Stimulated activated CD8-positive, alpha-beta memory T cell treated with anti-CD3 and anti-CD28 coated beads, Interleukin-15, amount 100 ng/mL, for 24 hours (primary cell): ENCODE measurements at places on chromosomes 2 and 18.

GRCh38 chr2:135096665-135097446 lies 44.8 kb downstream of the RAB3GAP1 start:
- no peak for DNase-seq

DNA sequence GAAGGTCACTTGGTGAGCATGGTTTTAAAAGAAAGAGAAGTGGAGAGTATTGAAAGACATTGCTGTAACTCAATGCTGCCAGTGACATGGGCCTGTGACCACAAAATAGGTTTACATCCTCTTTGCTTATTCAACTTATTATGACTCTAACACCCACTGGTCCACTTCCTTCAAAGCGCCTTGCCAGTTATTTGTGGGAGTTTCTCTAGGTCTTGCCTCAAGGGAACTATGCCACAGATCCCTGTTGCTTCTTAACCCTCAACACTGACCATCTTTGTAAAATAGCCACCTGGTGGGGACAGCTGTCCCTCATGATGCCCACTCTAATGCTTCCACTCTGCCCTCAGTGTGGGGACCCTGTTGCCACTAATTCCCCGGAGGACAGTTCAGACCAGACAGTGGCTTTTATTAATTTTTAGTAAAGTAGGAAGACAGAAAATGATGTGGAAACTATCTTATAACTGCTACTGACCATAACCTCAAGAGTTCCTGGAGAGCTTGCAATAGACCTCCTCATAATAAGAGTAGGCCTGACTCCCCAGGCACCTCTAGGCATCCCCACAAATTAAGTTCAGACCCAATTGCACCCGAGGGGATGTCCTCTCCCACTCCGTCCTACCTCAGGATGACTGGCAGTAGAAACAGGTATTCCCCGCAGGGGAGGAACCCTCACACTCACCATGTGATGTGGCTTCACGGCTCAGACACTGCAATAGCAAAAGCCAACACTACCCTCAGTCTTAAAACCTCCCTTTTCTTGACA lies 31.3 kb upstream of the SLC25A52 start:
- DNase-seq = no peak

- DNase-seq = no peak
Observed at GRCh38 chr2:112686348-112687217, 34.2 kb upstream of the NT5DC4 start.

DNA sequence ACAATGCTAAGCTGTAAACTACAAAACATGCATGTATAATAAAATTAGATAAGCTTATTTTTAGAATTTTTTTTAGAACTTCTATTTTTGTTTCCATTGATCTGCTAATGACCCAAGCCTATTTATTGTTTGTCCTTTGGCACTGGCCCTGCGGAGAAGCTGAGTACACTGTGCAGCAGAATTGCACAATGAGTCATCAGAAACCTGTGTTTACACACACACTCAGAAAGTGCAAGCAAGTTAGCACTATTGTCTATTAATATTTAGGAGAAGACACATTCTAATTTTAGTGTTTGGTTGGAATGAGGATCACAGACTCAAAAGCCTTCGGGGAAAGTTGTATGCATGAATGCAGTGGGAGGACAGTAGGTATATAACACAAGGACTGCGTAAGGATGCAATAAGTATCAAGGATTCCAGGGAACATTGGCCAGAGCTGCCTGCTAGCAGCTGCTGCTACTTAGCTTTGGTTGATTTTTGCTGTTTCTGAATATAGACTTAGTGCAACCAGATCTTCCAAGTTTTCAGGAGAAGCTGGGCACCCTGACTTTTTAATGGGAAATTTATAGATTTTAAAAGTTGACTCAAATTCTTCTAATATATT lies 128.2 kb downstream of the KCNH7 start:
- DNase-seq = no peak

- DNase-seq = no peak
Observed at GRCh38 chr2:101431486-101431885, 43.4 kb downstream of the RFX8 start.

DNA sequence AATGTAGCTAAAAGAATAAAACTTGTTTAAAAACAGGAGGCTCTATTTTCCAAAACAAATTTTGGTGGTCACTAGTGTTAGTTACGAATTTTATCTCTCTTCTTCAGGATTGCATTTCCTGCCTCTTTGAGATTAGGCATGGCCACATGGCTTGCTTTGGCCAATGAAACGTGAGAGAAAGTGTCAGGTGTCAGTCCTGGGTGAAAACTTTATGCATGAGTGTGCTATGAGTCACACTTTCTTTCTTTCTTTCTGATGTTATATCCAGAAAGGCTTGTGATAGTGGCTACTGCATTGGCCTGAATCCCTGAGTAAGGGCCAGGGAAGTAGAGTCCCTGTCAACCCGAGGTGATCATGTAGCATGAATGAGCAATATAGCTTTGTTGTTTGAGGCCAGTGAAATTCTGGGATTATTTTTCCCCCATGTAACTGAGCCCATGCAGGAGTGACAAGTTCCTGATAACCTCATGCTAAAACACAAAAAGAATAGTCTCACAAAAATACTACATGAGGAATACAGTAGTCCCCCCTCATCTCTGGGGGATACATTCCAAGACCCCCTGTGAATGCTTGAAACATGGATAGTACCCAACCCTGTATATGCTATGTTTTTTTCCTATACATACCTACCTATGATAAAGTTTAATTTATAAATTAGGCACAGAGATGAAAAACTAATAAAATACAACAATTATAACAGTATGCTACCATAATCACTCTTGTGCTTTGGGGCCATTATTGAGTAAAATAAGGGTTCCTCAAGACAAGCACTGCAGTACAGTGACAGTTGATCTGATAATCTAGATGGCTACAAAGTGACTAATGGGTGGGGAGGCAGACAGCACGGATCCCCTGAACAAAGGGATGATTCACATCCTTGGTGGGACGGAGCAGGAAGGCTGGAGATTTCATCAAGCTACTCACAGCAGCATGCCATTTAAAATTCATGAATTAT lies 109.5 kb downstream of the CDC42EP3 start:
- DNase-seq = no peak

DNA sequence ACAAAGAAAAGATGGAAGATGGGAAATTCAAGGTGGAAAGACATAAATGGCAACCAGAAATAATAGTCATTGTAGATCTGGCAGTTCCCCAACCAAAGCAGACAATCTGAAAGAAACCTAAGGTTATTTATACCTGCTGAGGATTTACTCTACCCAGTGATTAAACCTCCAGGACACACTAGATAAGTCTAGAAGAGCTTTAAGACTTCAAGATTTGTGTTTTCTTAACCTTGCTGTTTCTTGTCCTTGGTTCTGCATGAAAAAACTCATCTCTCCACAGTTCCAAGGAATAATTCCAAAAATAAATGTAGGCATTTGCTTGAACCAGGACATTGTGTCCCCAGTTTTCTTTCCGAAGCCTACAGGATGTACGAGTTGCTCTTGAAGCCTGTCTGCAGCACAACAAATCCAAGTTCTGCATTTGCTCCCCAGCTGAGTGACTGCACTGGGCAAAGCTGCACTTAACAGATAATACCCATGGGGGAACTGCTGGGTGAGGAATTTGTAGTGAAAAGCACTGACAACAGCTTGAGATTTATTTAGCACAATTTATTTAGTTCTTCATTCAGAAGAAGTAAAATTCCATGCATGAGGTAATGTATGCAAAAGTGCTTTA lies 19.8 kb downstream of the DTNA start:
- DNase-seq = no peak

DNA sequence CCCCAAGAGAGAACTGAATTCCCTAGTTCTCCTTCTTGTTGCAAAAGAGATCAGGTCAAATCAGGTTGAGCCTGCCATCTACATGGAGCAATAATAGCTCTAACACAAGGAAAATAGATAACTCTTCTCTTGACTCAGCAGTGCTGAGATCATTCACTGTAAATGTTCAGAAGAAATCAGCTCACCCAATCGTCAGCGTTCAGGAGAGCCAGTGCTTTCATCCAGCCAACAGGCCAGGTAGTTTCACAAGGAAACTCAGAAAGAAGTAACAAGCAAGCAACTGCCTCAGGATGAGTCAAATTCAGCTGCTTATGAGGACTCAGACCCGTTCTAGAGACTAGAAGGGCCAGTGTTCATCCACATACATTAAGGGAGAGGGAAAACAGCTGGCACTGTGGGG lies 5.9 kb downstream of the LMAN2L start:
- DNase-seq = no peak

DNA sequence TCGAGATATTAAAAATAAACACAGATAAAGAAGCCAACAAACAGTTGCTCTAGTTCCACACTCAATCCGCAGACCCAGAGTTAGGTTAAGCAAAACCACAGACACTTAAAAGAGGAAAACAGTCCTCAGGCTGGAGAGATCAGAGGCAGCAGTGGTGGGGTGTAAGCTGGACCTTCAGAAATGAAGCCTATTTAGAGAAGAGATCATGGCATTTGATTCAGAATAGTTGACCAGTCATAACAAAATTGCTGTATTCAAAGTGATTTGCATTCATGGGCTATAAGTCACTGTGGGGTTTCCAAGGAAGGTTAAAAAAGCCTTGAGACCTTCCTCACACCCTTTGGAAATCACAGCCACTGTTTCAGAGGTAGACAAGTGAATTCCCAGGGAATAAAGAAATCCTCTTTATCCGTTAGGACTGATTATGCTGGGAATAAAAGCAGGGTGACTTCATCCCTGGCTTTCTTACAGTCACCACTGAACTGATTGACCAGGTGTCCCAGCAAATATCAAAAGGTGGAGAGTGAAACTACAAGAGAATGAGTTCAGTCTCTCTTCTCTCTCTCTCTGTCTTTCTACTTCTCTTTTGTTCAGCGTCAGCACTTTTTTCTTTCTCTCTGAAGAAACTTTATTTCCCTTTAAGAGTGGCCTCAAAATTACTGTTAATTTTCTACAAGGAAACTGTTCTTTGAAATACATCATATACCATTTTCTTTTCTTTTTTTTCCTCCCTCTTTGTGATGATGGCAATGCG lies 171.8 kb upstream of the PIK3C3 start:
- no peak for DNase-seq

GRCh38 chr2:168831662-168832061 lies 29.2 kb downstream of the NOSTRIN start:
- no peak for DNase-seq

DNA sequence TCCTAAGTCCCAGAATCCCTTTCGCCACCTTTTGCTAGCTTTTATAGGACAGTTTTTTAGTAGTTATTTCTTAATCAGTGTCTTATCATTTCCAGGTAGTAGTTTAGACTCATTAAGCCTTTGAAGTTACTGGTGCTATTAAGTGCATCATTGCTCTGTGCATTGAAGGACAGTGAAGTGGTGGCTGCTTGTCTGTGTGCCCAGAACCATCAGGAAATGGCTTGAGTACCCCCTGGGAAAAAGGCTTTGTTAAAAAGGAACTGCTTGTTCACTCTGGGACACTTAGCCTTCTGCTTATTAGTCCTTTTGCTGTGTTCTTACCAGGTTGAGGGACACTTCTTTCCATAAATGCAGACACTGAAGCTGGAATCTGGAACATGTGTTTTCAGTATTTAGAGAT lies 30.0 kb downstream of the DTNA start:
- DNase-seq = no peak

- DNase-seq = no peak
Observed at GRCh38 chr2:231028889-231029288, 8.4 kb upstream of the C2orf72 start.

- DNase-seq = no peak
Observed at GRCh38 chr2:174327021-174327840, 7.5 kb upstream of the SP9 start.

DNA sequence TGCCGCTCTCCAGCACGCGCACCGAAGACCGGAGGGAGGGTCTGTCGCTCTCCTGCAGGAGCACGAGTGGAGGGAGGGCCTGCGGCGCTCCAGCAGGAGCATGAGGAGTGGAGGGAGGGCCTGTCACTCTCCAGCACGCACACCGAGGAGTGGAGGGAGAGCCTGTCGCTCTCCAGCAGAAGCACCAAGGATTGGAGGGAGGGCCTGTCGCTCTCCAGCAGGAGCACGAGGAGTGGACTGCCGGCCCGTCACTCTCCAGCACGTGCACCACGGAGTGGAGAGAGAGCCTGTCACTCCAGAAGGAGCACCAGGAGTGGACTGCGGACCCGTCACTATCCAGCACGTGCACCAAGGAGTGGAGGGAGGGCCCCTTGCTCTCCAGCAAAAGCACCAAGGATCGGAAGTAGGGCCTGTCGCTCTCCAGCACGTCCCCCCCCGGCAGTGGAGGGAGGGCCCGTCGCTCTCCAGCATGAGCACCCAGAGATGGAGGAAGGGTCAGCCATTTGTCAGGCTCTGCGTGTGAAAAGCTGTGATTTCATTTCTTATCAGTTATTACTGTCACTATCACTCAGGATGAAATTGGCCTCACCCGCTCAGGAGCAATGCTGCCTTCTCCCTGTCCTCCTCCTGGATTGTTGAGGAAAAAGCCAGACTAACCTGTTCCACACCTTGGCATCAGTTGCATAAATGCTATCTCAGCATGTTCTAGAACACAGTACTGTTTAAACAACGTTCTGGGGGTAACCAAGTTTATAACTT lies 35.9 kb downstream of the ADI1 start:
- DNase-seq = no peak

DNA sequence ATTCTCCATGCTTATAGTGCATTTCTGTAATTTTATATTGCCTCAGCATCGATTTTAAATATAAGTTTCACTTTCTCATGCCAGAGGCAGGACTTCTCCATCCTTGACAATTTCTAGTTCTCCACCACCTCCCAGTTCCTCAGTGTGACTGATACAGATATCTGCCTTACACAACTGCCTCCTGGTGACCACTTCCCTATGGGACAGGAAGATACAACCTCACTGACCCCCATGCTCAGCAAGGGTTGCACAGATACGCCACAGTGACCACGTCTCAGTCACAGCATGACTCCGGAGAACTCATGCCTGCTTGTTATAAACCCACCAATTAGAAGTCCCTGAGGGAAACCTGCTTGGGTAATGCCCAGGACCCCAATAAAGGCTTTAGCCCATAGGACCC lies 284.0 kb upstream of the MC4R start:
- DNase-seq = no peak

GRCh38 chr2:231469583-231469950 lies 5.3 kb upstream of the NCL start:
- DNase-seq = no peak

GRCh38 chr2:199230091-199230490 lies 227.6 kb downstream of the SATB2 start:
- DNase-seq = no peak

DNA sequence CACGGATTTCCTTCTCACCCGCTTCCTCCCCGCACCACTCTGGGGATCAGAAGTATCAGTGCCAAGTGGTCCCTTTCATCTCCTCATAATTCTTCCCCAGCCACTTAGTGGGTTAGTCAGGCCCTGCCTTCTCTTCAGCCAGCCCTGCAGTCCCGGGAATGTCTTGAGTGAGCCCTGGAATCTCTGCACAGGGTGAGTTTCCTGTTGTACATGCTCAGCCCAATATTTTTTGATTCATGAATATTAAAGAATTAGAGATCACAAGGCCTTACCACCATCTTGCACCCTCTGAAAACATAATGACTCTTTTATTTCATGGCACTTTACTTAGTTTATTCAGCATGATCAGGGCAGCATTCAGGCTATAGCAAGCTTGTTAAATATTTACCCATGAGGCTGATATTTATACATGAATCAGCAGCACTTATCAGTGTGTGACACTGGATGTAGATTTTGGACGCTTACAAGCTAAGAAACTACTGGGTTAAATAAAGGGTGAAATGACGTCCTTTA lies 159.4 kb upstream of the FOSL2 start:
- no peak for DNase-seq

- no peak for DNase-seq
Observed at GRCh38 chr2:176122683-176123410, at the start of gene HOXD9. HOXD9 (plus strand) TSS chr2:176122719; CDS start chr2:176122769, 50 bp downstream.
